ENCODE measurements at places on chromosomes 16 and 17. TPM values are rescaled to one million over a fixed set of nuclear protein-coding genes. Genes with fewer than 3 reads are reported as not detected.

GRCh38 chr17:63224644-63225043, 221.5 kb downstream of the CYB561 start:
- no peak for DNase-seq

DNA sequence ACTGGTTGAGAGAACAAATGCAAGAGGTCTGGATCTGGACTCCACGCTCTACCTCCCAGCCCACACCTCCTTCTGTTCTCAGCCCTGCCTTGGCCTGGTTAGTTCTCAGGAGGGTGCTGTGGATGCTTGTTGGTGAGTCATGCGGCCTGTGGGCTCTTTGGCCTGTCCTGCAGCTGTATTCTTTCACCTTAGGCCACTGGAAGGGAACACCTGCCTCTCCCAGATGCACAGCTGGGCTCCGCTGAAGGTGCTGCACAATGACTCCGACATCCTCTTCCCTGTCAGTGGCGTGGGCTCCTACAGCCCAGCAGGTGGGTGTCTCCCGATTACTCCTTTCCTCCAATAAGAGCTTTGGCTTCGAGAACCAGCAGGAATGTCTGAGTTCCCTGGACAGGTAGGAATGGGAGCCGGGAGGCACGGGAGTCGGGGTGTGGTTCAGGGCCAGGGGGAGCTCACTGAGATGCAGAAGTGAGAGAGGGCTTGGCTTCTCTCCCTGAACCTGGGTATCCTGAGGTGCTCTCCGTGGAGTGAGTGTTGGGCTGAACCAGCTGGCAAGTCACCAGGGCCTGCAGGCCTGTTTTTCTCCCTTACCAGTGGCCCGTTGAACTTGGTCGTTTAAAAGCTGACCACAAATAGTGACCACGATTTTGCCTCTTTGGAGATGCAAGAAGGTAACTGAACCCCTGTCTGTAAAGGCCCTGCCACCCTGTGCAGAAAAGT, 85.0 kb downstream of the SNX29 start:
- no peak for DNase-seq

DNA sequence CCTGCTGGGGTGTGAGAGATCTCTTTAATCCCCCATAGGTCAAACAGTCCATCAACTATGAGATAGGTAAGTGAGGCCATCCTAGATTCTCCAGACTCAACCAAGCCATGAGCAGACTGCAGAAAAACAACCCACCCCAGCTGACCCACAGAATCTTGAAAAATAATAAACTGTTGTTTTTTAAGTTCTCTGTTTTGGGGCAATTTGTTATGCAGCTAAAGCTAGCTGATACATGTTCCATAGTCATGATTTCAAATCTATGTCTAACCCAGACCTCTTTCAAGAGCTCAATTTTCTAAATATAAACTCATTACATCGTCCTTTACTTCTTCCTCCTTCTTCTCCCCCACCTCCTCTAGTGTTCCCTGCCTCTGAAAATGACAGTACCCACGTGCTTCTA, 10.1 kb downstream of the ERN2 start:
- DNase-seq = no peak

- no peak for DNase-seq
Observed at GRCh38 chr17:70119983-70120382, 45.0 kb downstream of the KCNJ16 start.

GRCh38 chr17:4861052-4861451, 27.9 kb downstream of the MINK1 start:
- no peak for DNase-seq

- DNase-seq = no peak
Observed at GRCh38 chr16:88929091-88929445, 47.9 kb downstream of the CBFA2T3 start.

- no peak for DNase-seq
Observed at GRCh38 chr17:16381496-16381820, 567 bp downstream of the UBB start.

- DNase-seq = peak; percentile 72
Observed at GRCh38 chr17:3965118-3965800, 1.0 kb upstream of the ATP2A3 start.

GRCh38 chr16:81515281-81515680, 70.7 kb downstream of the CMIP start:
- DNase-seq = no peak

DNA sequence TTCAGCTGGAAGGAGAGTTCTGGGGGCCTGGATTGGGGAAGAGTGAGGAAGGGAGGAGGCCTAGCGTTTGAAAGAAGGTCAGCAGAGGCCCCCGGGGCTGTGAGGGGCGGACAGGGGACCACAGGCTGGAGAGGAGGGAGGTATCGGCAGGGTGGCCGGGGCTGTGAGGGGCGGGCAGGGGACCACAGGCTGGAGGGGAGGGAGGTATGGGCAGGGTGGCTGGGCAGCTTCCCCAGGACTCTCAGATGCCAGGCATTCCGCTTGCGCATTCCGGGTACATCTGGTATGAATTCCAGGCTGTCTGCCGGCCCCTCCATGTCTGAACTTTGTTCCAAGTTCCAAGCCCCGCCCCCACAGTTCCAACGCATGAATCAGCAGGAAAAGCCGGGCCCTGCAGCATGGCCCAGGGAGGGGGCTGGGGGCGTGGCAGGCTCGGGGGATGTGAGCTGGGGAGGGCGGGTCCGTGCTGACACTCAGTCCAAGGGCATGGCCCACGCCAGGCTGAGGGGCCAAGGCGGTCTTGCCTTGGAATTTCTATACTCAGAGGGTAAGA, 4.3 kb upstream of the TLCD2 start:
- DNase-seq = peak; percentile 99

GRCh38 chr17:71405101-71405500, 715.7 kb upstream of the SOX9 start:
- no peak for DNase-seq

DNA sequence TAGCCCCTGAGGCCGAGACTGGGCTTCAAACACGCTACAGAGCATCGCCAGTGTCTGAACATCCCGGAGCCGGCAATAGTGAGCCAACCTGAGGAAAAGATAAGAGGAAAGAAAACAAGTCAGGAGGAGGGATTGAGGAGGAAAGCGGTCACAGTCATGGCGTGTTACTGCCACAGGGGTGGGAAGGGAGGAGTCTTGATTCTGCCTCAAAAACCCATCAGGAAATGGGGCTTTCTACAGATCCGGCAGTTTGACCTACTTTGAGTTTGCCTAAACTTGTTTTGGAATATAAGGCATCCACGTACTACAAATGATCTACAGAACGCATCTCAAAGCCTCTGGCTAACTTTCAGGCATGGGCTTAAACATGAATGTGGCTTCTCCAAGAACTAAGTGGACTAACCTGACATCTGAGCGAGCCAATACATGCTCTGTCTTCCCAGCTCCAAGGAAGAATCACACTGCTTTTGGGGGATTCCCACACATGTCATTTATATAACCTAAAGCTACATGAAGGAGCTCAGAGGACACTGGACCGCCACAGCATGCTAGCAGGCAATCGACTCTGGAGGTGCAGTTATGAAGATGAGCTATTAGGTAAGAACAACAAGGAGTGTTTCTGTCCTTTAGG, 96.6 kb downstream of the WDR59 start:
- no peak for DNase-seq

DNA sequence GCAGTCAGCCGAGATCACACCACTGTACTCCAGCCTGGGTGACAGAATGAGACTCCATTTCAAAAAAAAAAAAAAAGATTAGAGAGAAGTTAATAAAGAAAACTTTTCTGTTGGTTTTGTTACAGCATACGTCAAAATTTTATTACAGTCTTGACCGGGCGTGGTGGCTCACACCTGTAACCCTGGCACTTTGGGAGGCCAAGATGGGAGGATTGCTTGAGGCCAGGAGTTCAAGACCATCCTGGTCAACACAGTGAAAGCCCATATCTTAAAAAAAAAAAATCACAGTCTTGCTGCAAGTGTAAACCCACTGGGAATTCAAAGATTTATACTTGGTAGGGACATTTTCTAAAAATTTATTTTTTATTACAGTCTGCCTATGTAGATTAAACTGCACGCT, 6.2 kb upstream of the POLR3E start:
- DNase-seq = no peak

DNA sequence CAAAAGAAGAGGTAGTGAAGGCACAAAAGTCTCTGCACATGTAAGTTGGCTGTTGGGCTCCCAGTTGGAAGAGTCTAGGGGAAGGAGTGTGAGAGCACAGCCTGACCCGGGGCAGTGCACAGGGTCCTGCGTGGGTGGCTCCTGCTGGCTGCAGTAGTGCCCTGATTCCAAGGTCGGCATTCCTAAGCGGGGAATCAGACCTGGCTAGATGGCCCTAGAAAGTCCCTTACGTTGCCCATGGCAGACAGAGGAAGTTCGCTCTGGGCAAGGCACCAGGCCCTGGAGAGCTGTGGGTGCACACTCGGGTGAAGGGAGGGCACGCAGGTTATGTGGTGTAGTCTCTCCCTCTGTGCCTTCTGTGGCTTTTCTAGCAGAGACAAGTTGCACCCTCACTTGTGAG, 22.8 kb upstream of the SLC5A11 start:
- DNase-seq = no peak

DNA sequence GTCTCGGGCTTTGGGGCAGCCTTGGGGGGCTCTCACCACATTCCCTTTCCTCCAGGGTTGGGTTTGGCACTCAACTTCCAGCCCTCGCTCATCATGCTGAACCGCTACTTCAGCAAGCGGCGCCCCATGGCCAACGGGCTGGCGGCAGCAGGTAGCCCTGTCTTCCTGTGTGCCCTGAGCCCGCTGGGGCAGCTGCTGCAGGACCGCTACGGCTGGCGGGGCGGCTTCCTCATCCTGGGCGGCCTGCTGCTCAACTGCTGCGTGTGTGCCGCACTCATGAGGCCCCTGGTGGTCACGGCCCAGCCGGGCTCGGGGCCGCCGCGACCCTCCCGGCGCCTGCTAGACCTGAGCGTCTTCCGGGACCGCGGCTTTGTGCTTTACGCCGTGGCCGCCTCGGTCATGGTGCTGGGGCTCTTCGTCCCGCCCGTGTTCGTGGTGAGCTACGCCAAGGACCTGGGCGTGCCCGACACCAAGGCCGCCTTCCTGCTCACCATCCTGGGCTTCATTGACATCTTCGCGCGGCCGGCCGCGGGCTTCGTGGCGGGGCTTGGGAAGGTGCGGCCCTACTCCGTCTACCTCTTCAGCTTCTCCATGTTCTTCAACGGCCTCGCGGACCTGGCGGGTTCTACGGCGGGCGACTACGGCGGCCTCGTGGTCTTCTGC, 8.4 kb downstream of the SLC16A3 start:
- no peak for DNase-seq

DNA sequence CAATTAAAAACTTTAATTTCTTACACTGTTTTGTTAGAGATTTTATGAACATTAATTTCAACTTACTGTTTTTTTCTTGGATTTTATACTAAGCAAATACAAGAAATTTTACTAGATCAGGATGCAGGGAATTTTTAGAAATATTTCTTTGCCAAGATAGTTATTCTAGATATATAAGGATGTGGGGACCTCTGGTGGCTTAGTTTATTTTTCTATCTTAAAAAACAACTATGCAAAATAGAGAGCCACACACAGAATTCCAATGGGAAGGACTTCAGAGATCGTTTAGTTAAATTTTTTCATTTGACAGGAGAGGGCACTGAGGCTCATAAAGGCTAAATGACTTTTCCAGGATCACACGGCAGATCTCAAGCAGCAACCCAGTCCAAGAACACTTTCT, 23.0 kb upstream of the CAPNS2 start:
- no peak for DNase-seq

DNA sequence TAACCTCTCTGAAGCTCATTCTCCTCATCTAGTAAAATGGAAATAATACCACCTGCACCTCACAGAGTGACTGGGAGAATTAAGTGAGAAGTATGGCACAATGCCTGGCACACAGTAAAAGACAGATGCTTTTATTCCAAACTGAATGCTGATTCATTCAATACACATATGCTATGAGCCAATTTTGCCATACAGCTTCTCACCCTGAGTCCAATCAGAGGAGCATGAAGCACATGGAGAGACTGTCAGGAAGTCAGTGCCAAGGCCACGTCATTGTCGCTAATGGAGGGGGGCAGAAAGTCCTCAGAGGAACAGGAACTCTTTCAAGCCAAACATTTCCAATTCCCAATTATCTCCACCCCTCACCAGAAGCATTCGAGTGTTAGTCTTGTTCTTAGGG, 11.6 kb downstream of the MKS1 start:
- DNase-seq = no peak

- DNase-seq = peak; percentile 98
Observed at GRCh38 chr17:78329263-78330059, 30.4 kb downstream of the SOCS3 start.

GRCh38 chr17:39461926-39462569, 762 bp downstream of the CDK12 start:
- no peak for DNase-seq

GRCh38 chr17:43412166-43412565, 13.4 kb downstream of the ARL4D start:
- DNase-seq = no peak

DNA sequence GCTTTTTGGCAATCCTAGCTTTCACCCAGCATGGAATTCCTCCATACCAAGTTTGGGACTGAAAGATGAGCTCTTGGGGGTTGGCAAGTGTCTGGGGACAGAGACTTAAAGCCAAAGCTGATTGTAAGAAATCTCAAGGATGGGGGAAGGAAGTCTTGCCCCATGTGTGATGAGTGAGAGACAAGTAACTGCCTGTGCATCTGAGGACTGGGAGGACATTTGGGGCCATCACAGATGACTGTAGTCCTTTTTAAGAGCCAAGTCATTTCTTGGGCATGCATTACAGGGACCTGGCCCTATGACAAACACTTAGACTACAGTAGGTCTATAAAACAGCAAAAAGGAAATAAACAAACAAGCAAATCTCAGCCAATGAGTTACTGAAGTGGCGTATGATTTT, 36.3 kb upstream of the CCL2 start:
- DNase-seq = no peak

GRCh38 chr17:61766520-61766919, 96.8 kb downstream of the BRIP1 start:
- no peak for DNase-seq

GRCh38 chr17:31008374-31009041, 37.7 kb downstream of the RNF135 start:
- peak; percentile 38 for DNase-seq

Gene LGALS9B
- not detected for total RNA-seq

Gene USP7
- 47.4 TPM for total RNA-seq

Gene SYT17
- total RNA-seq = 0.83 TPM

Gene SLC52A1
- total RNA-seq = not detected

Gene HOXB8
- 6.9 TPM for total RNA-seq

Gene KCNH4
- total RNA-seq = under 0.01 TPM

Gene MYH1
- not detected for total RNA-seq

Gene ABCC11
- total RNA-seq = not detected

Gene DBNDD1
- 2.6 TPM for total RNA-seq

Gene SPATA22
- not detected for total RNA-seq

Gene PRR35
- not detected for total RNA-seq

Gene RASL10B
- total RNA-seq = 0.39 TPM

Gene CACNG4
- total RNA-seq = 0.27 TPM

Gene KRTAP4-6
- not detected for total RNA-seq
